ENCODE measurements at places on chromosomes 5 and 9.

- DNase-seq = no peak
These were observed 5.2 kb downstream of the DBH start for GRCh38 chr9:133641396-133641655.

- no peak for DNase-seq
These were observed 38.6 kb downstream of the AMBP start for GRCh38 chr9:114039484-114039883.

- no peak for DNase-seq
These were observed 212.0 kb downstream of the DEPDC1B start for GRCh38 chr5:60487885-60488442.

- DNase-seq = no peak
These were observed 77.4 kb downstream of the WWC1 start for GRCh38 chr5:168368854-168369253.

- no peak for DNase-seq
These were observed 71.0 kb downstream of the SV2C start for GRCh38 chr5:76154009-76154690.
